Heart left ventricle (tissue), 16 donors: ENCODE measurements at places on chromosomes 5 and 9. TPM values are rescaled to one million over a fixed set of nuclear protein-coding genes. Genes with fewer than 3 reads are reported as not detected.

DNA sequence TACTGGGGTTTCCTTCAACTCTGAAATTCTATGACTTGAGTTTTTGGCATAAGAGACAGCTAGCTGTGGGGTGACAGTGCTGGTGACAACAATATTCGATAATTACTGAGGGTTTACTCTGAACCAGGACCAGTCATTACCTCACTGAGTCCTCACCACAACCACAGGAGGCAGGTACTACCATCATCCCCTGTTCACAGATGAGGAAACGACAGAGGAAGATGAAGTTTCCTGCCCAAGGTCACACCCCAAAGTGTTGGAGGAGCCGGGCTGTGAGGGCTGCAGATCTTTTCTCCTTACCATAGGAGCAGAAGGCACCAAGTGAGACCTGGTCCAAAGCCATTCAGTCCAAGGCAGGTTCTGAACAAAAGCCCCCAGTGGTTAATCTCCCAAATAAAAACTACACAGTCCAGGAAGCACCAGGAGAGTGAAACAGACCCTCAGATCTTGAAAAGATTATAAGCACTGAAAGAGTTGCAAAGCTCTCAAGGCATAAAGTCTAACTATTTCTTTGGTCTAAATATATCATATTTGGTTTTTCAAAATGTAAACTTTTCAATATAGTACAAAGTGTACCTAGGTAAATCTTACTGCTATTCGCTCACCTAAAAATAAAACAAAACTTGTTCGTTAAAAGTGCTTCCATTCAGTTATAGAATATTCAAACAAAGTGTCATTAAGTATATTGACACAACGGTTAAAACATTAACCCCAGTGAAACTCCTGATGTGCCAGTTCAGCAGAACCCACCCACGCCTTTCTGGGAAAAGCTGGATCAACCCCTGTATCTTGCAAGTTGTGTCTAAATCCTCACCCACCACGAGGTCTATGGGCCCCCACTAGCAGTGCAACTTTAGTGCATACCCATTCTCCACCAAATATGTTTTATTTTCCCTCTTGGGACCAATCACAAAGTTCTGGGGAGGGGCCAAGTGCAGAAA, 82.6 kb upstream of the EQTN start:
- no peaks in the 10 kb centered on the region for H3K27me3 ChIP-seq
- DNase-seq = no peak
- no peak overlapping the region for H3K27ac ChIP-seq
- no peaks in the 10 kb centered on the region for H3K4me1 ChIP-seq
- H3K36me3 ChIP-seq = no peaks in the 10 kb centered on the region
- H3K4me3 ChIP-seq = no peak overlapping the region

- no peak for DNase-seq
- H3K27ac ChIP-seq = no peak overlapping the region
- H3K4me3 ChIP-seq = no peak overlapping the region
These were observed 52.1 kb upstream of the EQTN start for GRCh38 chr9:27348785-27349697.

GRCh38 chr5:173155912-173156311, 11.6 kb downstream of the BNIP1 start:
- no peaks in the 10 kb centered on the region for H3K27me3 ChIP-seq
- H3K4me1 ChIP-seq = no peaks in the 10 kb centered on the region
- no peak overlapping the region for H3K4me3 ChIP-seq
- no peak overlapping the region for H3K27ac ChIP-seq

DNA sequence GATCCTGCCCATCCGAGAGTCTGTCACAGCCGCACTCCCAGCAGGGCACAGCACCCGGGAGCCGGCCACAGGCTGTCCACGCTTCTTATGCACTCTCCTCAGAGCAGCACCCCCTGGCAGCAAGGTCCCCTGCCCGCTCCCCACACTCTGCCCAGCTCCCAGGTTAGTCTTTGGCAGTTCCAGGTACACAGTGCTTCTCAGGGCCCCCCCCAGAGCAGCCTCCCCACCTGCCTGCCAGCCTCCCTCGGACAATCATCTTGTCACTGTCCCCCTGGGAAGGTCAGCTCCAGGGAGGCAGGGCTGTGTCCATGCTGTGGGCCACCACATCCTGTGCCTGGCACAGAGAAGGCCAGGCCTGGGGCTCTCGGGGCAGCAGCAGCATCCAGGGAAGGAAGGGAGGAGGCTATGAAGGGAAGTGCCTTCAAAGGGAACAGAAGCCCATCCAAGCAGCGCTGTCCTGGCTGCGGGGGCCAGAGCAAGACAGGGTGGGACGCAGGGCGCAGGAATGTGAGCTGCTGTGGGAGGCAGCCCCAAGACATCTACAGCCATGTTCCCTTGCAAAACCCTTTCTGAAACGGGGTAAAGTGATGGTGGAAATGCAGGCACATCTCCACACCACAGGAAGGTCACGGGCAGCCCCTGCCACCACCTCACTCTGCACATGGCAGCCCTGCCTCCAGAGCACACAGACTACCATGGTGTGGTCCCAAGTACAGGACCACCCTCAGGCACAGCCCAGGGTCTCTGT, 68.6 kb upstream of the ADAMTS2 start:
- H3K4me1 ChIP-seq = no peaks in the 10 kb centered on the region
- DNase-seq = no peak
- no peak overlapping the region for H3K27ac ChIP-seq
- no peak overlapping the region for H3K4me3 ChIP-seq
- no peaks in the 10 kb centered on the region for H3K36me3 ChIP-seq

DNA sequence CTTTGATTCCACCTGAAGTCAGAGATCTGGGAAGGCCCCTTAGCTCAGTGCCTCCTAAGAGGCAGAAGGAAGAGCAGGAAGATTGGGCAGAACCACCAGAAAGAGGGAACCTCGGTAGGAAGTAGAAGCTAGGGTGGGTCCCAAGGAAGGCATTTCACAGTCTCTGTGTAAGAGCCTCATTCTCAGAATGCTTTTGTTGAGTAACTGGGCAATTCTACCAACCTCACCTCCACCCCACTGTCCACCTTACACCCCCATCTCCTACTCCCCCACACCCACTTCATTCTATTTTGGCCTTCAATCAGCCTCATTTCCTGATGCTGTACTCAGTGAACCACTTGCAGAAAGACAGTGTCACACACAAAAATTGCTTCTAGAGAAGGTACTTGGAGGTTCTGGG, 3.5 kb downstream of the HBEGF start:
- DNase-seq = no peak
- H3K27me3 ChIP-seq = no peaks in the 10 kb centered on the region
- H3K36me3 ChIP-seq = peaks cover 44% of the 10 kb centered on the region
- no peak overlapping the region for H3K4me3 ChIP-seq
- H3K27ac ChIP-seq = peak overlapping the region; percentile 55
- peaks cover 86% of the 10 kb centered on the region for H3K4me1 ChIP-seq

GPR150 gene
- total RNA-seq = not detected

DAB2 gene
- 24.9 TPM for total RNA-seq

DNA sequence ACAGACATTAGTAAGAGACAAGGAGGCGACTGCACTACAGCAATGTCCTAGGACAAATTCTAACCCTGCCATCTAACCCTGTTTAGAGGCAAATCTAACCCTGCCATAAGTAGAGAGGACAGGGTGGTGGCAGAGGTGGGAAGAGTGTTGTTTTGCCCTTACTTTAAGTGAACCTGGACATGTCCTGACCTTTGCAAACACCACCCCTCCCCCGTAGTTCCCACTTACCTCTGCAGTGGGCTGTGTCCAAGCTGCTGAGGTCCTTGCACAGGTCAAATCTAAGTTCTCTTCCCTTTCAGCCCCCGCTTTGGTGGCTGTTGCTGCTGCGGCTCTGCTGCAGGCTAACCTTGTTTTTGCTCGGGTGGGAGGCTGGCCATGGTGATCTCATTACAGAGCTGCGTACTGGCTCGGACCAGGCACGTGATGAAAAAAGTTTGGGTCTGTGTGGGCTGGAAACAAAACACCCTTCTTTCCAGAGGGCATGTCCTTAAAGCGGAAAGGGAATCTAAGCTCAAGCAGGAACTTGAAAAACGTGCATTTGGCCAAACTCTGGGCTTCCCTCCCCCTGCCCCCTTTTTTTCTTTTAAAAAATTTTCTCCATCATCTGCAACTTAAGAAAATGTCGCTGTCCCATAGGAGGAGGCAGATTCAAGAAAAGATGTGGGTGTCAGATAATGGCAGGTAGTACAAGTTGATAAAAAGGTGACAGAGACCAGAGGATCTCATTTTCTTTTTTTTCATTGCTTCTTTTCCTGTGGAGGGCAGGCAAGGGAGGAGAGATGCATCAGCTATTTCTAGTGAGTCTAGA, at the start of gene FAXDC2:
Gene FAXDC2 (minus strand): TSS at position 349 of the 808 bp plus-strand sequence. CDS start 12,425 bp downstream, outside the sequence.
- H3K4me3 ChIP-seq = peak within 1 kb of the TSS; percentile 35
- peak; percentile 84 for DNase-seq
- peaks cover 34% of the 10 kb centered on the region for H3K4me1 ChIP-seq
- no peaks in the 10 kb centered on the region for H3K36me3 ChIP-seq

DNA sequence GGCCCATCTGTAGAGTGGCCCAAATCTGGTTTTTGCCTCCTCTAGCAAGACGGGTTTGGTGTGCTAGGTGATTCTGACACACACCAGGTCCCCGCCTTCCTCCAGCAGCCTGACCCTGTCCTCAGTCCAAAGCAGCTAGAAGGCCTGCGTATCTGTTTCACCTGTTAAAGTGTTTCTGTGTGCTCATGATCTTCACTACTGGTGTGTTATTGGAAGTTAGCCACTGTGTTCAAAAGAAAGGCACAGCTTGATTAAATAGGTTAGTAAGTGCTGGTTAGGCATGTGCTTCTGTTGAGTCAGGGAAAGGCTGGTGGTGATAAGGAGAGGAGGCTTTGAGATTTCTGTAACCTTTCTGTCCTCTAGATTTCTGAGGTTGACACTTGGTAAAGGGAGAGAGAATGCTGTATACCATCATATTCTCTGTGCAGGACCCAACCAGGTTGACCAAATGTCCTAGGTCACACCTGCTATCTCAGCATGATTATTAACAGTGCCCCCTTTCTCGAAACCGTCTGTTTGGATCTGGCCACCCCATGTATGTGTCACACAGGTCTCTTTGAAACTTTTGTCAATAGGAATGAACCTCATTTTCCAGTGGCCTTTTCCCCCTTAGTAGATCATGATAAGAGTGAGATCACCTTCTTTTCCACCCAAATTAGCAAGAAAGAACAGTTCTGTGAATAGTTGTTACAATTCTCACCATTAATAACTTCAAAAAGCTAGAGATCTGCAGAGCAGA, 58.8 kb downstream of the ARHGAP26 start:
- no peak overlapping the region for H3K27ac ChIP-seq
- H3K4me3 ChIP-seq = no peak overlapping the region
- H3K4me1 ChIP-seq = no peaks in the 10 kb centered on the region
- H3K27me3 ChIP-seq = no peaks in the 10 kb centered on the region
- DNase-seq = no peak
